Choroid plexus epithelial cell (primary cell): ENCODE measurements at places on chromosomes 2 and 18.

- peak; percentile 80 for DNase-seq
Observed at GRCh38 chr2:205885492-205886099, 200.4 kb downstream of the INO80D start.

DNA sequence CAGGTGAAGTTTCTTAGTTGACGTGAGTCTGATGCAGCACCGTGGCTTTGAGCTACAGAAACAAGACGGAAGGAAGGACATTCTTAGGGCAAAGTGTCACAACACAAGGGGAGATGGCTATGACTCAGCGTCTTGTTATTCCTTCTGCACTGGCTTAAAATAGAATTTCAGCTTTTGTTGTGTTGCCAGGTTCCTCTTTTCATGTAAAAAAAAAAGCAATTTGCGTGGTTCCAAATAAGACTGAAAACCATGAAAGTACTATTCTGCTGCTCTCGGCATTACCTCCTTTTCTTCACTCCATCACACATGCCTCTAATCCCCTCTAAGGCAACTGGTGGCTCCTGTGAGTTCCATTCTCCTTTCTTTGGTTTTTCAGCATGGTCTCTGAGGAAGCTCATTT lies 150.1 kb downstream of the ANTXR1 start:
- DNase-seq, result peak; percentile 96

DNA sequence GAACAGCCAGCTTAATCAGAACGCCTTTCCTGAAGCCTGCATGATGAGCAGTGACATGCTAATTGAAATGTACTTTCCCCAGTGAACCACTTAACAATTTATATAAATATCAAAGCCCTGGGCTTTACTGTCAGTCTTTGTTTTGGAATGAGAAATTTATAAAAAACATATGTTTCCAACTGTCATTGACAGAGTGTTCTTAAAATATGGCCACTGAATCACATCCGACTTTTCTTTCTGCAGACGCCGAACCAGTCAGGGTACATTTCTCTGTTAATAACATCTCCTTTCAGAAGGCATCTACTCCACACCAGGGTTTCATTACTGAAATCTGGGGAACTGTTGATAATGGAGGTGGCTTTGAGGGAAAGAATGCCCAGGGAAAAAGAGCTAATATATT lies 343.7 kb downstream of the INSIG2 start:
- no peak for DNase-seq

DNA sequence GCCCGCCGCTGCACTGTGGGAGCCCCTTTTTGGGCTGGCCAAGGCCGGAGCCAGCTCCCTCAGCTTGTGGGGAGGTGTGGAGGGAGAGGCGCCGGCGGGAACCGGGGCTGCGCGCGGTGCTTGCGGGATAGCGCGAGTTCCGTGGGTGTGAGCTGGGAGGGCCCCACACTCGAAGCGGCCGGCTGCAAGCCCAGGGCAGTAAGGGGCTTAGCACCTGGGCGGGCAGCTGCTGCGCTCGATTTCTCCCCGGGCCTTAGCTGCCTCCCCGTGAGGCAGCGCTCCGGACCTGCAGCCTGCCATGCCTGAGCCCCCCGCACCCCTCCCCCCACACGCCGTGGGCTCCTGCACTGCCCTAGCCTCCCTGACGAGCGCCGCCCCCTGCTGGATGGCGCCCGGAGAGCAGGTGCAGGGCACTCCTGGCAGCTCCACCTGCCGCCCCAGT lies 124.4 kb downstream of the CCDC178 start:
- no peak for DNase-seq

DNA sequence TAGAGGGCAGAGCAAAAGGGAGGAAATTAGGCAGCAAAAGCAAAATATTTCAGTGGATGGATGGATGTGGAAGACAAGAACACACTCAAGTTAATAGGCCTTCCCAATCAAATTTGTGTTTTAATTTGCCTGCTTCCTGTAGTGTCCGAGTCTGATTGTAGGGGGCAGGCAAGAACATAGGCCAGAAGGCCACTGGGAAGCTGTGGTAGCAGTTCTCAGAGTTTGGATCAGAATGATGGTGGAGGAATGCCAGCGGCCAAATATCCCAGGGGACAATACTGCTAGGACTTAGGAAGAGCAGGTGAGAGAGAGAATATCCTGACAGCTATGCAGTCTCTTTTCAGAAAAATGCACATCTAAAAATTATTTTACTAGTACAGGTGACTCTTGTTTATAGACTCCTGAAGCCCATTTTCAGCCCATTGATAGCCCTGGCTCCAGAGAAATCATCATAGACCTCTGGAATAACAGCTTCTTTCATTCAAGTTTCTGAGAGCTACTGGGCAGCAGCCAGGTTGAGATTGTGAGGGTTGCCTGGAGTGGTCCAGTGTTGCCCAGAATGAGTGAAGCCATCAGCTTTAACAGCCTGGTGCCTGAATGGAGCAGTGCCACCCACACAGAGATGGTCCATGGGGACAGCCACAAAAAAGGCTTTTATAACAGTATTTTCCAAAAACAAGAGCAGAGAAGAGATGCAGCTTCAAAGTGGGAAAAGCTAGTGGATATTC lies 19.1 kb upstream of the SERPINE2 start:
- DNase-seq, result no peak

DNA sequence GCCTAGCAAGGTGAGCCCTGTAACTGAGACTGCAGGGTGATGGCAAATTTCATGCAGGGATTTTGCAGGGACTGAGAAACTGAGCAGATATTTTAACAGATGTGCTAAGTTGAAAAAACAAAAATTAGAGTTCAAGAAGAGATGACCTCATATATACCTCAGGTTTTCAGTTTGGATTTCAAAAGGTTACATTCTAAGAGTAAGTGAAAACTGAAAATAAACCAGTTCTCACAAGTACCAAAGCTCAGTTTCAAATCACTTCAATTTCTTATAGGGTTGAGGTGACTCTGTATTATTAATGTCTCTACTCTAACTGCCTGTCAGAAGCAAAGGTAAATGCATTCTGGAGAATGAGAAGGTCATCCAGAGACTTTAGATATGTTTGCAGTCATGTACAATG lies 237.4 kb upstream of the VRK2 start:
- DNase-seq, result no peak

GRCh38 chr18:9852266-9853081 lies 33.3 kb upstream of the TXNDC2 start:
- no peak for DNase-seq

GRCh38 chr2:231701456-231702373 lies 6.6 kb upstream of the PTMA start:
- peak; percentile 62 for DNase-seq

- no peak for DNase-seq
Observed at GRCh38 chr2:189226017-189226416, 46.5 kb upstream of the COL5A2 start.

- DNase-seq, result no peak
Observed at GRCh38 chr2:138121666-138122661, 157.7 kb downstream of the HNMT start.

GRCh38 chr2:66443979-66444861 lies 9.3 kb downstream of the MEIS1 start:
- DNase-seq, result peak; percentile 21

GRCh38 chr2:148048475-148049221 lies 27.8 kb downstream of the MBD5 start:
- peak; percentile 46 for DNase-seq

DNA sequence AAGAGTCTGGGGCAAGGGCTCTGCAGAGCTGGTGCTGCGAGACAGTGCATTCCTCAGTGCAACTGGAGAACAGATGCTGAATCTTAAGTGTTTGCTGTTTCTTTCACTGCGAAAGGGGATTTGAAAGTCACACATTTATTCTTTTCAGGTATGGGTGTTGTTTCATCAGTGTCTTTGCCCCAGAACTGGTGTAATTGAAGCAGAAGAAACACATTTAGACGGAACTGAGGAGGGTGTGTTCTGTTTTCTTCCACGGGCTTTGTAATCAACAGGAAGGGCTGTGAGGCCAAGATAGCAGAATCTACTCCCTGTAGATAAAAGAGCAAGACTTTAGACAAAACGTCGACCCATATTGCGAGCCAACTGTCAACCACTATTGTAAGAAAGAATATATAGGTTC lies 151.9 kb downstream of the EPHA4 start:
- DNase-seq, result no peak
